GM12892 (cell line): ENCODE measurements at places on chromosomes 3 and 15.

DNA sequence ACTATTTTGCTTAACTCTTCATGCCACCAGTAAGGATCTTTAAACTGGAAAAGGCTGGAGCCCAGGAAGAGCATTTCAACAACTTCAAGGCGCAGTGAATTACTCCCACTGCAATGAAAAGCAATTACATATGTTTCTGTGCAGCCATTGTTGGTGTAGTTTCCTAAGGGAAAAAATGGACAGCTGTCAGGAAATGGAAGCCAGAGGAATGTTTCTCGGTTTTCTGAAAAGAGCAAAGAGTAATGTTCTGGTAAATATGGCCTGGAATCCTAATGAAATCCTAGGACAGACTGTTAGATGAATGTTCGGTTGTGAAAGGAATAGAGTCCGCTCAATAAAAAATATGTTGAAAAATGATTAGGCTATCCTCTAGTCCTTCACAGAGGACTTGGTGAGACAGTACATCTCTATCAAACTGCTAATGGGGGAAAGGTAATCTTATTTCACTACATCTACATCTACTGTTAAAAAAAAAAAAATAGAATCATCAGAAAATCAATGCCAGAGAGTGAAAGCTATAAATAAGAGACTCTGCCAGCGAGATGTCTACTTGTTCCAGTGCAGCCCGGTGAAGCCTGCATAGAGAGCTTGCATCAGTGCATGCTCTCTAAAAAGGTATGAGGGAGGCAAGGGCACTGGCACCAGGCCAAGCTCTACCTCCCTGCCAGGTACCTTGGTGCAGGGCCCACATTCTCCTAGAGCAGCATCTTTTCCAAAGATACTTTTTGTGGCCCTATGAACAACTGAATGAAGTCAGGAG lies 68.2 kb upstream of the TJP1 start:
- no peak for DNase-seq

DNA sequence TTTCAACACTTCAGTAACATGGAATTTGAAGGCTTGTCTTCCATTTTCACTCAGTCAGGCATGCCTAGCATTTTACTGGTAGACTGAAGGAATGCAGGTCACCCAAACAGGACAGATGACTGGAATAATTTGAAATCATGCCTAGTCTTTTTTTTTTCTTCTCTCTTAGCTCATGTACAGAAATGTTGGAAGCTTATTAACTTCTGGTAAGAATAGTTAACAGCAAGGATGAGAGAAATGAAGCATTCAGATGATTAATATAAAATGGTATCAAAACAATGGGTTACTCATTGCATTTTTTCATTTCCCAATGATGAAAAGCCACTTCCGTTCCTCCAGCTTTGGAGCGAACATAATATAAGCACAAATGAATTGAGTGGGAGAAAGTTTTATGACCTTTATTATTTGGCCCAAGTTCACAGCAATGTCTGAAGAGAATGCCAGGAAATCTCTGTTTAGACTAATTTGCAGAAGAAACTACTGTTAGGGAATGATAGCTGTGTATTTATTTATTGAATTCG lies 431.6 kb upstream of the RASGRP1 start:
- no peak for DNase-seq

GRCh38 chr3:15754047-15754446 lies 43.7 kb downstream of the ANKRD28 start:
- DNase-seq = no peak

DNA sequence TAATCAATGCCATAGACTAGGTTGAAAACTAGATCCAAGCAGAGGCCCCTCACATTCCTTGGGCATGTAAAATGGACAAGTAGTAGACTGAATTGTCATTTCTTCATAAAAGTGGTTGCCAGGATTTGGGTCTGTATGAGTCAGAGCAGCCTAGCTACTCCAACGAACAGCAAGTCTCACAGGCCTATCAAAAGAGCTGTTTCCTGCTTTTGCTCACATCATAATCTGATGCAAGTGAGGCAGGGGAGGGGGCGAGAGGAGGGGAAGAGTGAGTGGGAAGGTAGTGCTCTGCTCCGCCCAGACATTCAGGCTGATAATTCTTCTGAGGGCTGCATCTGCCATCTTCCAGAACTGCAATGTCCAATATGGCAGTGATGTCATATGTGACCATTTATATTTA lies 228.9 kb upstream of the PRICKLE2 start:
- no peak for DNase-seq

- DNase-seq = no peak
Measured at GRCh38 chr3:34360713-34361112, 562.3 kb downstream of the PDCD6IP start.

GRCh38 chr3:113034011-113034410 lies 43.2 kb downstream of the GTPBP8 start:
- DNase-seq = no peak

DNA sequence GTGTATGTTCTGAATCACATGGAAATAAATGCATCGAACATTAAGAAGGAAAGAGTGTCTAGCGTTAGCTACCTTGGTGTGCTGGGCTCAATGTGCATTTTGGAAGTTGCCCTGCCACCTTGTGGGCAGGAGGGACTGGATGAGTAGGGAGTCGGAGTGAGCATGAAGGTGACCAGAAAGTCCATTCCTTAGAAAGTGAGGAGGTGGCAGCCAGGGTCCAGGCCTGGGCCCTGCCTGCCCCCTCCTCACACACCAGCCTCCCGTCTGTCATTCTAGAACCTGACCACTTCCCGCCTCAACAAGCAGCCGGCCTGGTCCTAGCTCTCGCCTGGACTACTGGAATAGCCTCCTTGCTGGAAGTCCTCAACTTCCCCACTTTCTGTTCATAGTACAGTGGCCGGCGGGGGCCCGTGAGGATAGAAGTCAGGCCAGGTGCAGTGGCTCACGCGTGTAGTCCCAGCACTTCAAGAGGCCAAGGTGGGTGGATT lies 10.2 kb upstream of the GATA2 start:
- no peak for DNase-seq

GRCh38 chr3:100402256-100402655 lies 917 bp downstream of the LNP1 start:
- no peak for DNase-seq

GRCh38 chr3:176935194-176935888 lies 261.9 kb downstream of the TBL1XR1 start:
- no peak for DNase-seq

DNA sequence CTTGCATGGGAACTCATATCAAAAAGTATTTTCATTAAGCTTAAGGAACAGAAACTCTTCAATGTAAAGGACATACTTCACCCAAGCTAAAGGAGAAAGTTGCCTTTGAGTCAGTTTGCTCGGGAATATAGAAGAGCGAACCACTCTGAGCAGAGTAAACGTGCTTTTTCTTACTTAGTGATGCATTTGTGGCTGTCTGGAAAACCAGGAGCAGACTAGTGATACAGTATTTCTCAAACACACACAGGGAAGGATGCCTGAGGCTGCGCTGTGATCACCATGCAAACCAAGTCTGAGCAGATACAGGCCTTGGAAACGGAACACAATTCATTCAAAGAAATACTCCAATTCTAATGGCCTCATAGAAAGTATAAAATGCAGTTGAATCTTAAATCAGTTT lies 121.0 kb upstream of the CDIN1 start:
- DNase-seq = no peak

GRCh38 chr15:100889385-100890050 lies 9.9 kb downstream of the ALDH1A3 start:
- DNase-seq = no peak

DNA sequence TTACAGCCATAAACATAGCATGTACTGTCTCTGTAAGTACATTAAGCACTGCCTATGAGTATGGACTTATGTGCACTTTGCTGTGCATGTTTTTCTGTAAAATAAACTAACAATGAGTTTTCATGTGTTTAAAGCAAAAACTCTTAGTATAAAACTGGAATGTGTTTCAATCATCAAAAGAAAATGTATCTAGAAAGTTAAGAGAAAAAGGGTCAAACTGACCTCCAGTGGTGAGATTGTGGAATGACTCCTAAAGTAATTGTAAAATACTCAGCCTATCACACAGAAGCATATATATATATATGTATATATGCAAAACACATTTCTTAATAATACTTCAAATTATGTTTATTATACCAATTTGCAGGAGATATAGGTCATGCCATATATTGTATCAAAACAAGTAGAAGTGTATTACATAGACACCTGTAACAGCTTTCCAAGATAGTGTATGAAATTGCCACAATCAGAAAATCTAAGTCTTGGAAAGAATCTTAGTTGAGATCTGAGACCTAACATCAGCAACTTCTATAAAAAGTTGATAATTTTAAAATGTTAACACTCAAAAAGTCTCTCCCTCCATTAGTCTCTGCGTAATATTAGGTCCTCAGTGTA lies 199.6 kb downstream of the FMN1 start:
- no peak for DNase-seq

- DNase-seq = no peak
Measured at GRCh38 chr15:70362350-70362749, 264.6 kb upstream of the TLE3 start.

DNA sequence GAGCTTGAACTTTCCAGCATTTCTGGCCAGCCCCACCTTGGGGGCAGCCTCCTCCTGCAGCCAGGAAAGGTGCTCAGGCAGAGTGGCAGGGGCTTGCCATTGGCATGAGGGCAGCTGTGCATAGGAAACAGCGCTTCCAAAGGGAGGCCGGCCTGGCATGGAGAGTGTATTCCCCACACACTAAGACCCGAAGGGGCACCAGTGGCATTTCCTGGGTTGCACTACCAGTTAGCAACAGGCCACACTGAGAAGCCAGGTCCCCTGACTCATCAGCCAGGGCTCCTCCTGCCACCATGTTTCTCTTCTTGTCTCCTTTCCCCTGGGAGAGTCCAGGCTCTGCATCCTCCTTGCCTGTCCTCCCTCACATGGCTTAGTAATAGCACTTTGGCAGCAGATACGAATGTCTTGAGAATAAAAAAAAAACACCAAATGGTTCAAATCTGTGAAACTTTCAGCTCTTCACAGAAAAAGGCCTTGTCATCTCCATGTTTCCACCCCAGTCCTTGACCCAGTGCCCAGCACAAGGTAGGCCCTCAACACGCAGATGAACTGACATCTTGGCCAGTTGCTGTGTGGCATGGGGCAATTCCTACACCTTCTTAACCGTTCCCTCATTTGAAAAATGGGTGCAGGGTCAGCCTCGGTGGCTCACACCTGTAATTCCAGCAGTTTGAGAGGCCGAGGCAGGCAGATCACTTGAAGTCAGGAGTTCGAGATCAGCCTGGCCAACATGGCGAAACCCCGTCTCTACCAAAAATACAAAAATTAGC lies 180.4 kb downstream of the SMAD6 start:
- DNase-seq = no peak

DNA sequence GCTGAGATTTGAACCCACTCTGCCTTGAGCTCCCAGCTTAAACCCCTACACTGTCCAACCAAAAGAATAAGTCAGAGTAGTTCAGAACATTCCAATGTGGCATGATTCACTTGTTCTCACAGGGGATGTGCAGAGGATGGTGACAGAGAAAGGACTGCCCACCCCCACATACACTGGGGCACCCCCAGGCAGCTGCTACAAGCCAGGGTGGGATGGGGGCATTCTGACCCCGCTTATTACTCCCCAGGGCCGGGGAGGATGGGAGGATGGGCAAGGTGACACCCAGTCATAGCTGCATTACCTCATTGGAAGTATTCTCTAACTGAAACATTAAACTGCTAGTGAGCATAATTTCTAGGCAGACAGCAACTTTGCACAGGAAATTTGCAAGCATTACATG lies 126.0 kb upstream of the PRR20G start:
- no peak for DNase-seq

DNA sequence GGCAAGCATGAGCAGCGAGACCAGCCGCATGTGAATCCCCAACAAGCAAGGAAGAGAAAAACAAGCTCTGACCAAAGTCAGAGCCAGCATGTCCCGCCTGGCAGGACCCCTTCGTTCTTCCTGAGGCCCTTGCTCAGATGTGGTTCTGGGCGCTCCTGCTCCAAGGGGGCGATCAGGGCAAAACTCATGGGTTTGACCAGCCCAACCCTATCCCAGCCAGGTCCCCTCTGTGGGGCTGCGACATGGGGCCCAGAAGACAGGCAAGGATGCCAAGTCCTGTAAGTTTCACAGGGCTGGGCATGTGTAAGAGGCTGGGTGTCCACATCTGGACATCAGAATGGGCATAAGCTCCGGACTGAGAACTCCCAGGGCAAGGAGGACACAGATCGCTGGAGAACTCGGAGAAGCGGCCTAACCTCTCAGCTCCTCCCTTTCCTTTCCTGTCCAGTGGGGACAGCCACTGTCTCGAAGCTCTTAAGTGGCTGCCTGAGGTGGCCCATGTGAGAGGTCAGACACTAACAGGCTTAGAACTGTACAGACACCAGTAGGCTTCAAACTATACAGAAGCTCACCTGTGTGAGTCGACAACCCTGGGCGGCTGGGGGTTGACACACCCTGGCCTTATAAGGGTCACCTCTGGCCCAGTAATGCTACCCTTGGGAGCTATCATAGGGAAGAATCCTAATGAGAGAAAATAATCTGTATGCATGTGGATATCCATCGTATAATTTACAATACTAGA lies 48.9 kb downstream of the XXYLT1 start:
- no peak for DNase-seq

DNA sequence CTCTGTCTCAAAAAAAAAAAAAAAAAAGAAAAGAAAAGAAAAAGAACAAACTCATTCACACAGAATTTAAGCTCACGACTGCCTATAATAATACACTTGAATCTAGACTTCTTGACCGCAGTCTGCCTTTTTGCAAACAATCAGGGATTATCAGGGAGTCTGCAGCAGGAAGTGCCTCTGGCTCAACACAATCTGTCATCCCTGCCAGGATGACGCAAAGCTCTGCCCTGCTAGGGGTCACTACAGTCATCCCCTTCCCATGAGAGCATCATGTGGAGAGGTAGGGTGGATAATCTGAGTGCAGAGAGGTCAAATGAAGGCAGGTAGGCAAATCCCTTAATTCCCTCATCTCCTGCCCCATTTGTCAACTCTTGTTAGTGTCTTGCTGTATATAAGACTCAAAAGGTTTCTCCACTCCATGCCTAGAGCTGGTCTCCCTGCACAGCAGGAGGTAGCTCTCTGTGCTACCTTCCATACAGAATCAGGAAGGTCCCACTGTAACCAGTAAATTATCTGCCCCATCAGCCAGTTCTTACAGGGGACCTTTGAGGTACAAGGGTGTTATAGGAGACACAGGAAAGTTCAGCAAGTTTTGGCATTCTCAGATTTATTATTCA lies 4.2 kb downstream of the UBAP1L start:
- no peak for DNase-seq

DNA sequence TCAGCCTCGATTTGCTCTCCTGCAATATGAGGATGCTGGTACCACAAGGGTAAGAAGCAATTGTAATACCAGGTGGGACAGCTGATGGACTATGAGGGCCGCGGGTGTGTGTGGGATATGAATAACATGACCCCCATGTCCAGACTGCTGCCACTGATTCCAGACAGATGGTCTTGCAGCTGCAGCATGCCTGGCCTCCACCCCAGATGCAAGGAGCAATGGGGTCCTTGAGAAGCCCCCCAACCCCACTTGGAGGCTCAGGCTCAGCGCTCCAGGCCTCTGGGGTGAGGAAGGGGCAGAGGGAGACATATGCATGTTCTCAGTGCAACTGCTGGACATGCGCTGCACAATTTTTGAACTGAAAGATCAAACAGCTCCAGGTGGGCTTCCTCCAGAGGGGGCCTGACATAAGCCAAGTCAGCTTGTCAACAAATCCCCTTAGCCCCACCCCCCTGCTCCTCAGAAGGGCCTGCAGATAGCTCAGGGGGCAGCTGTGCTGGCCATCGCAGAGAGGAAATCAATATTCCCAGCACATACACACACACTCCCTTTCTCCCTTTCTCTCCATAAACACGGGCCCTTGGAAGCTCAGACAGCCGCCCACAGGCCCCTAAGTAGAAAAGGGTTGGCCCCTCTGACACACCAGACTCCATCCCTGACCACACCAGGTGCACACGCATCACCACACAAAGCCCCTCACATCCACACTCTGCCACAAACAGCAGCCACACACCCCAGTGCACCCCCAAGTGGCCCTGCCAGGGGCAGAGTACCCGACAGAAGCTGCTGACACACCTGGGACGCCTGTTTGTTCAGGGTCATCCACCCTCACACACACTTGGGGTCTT lies 107.0 kb downstream of the IQSEC1 start:
- no peak for DNase-seq
